ENCODE measurements at places on chromosomes 2 and 18.
A peak's percentile ranks its signal among the peaks of the same experiment; 100 is the strongest.

- DNase-seq: no peak
Measured at GRCh38 chr2:212692466-212692865, 153.9 kb upstream of the ERBB4 start.

GRCh38 chr2:10454505-10454904 lies 6.4 kb upstream of the ODC1 start:
- DNase-seq: no peak

DNA sequence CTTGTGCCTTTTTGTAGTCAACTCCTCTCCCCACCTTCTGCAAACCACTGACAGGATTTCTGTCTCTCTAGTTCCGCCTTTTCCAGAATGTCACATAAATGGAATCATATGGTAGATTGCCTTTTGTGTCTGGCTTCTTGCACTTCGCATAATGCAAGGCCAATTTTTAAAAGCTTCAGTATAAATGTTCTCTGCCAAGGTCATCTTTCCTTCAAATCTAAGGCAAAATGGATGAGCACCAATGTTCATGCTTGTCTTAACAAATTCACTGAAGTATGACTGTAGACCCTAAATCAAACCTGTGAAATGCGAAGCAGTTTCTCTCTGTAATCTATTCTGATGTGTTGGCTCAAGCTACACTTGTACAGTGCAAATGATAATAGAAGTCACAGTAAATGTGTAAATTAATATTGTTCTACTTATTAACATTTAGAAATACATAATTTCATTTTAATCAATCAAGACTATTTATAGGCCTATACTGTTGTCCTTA lies 92.8 kb upstream of the GLS start:
- no peak for DNase-seq

DNA sequence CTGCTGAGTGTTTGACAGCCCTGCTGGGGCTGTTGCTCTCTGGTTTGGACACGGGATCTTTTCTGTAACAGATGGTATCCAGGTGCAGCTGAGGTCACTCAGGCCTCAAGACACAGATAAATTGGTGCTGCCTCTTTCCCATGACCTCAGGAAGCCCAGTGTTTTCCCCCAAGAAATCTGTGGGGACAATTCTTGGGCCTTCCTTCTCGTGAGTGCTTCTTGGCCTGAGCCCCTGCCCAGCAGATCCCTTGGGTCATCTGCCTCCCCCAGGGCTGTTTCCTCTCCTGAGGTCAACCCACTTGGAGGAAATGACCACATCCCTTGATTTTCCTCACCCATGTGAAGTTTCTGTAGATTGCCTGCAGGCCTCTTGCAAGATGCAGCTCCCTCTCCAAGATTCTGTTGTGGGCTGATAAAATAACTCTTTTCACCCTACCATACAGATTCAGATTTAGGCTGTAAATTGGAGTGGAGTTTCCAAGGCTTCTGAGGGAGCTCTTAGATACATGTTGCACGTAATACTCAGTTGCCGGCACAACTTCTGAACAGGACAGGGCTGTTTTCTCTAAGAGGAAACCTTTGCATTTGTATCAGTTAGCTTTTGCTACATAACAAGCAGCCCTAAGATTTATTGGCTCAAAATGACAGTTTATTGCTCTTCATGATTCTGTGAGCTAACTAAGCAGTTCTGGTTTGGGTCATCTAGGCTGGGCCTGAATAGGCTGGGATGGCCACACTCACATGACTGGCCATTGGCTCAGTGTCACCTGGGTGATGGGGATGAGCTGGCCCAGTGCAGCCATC lies 13.1 kb downstream of the ZAP70 start:
- DNase-seq: no peak

- DNase-seq: no peak
Measured at GRCh38 chr2:178506949-178507348, 26.7 kb downstream of the PLEKHA3 start.

- DNase-seq: no peak
Measured at GRCh38 chr2:99461828-99462483, 27.9 kb downstream of the REV1 start.

DNA sequence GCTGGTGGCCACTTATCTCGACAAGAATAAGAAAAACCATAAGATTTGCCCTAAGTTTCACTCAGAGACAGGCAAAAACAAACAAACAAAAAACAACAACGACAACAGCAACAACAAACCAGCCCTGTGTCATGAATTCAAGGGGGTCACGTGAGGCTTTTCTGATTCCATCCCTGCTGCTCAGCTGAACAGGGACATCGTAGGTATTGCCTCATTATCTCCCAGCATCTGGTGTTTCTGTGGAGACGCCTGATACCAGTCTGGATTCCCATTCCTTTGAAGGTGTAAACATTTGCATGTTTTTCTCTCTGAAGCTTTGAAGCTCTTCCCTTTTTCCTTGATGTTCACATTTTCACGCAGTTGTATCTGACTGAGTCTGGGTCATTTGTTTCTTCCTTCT lies 117.4 kb downstream of the KCNF1 start:
- no peak for DNase-seq

GRCh38 chr2:191612496-191612895 lies 65.4 kb upstream of the NABP1 start:
- peak; percentile 73 for DNase-seq

GRCh38 chr2:123915380-123915779 lies 109.7 kb upstream of the CNTNAP5 start:
- no peak for DNase-seq

- DNase-seq: no peak
Measured at GRCh38 chr2:85748039-85748734, 5.6 kb upstream of the ATOH8 start.

GRCh38 chr2:156340804-156341451 lies 8.4 kb upstream of the NR4A2 start:
- DNase-seq: no peak

- no peak for DNase-seq
Measured at GRCh38 chr18:47345291-47345690, 93.8 kb upstream of the SKOR2 start.

GRCh38 chr2:101796825-101797600 lies 99.5 kb downstream of the MAP4K4 start:
- no peak for DNase-seq

DNA sequence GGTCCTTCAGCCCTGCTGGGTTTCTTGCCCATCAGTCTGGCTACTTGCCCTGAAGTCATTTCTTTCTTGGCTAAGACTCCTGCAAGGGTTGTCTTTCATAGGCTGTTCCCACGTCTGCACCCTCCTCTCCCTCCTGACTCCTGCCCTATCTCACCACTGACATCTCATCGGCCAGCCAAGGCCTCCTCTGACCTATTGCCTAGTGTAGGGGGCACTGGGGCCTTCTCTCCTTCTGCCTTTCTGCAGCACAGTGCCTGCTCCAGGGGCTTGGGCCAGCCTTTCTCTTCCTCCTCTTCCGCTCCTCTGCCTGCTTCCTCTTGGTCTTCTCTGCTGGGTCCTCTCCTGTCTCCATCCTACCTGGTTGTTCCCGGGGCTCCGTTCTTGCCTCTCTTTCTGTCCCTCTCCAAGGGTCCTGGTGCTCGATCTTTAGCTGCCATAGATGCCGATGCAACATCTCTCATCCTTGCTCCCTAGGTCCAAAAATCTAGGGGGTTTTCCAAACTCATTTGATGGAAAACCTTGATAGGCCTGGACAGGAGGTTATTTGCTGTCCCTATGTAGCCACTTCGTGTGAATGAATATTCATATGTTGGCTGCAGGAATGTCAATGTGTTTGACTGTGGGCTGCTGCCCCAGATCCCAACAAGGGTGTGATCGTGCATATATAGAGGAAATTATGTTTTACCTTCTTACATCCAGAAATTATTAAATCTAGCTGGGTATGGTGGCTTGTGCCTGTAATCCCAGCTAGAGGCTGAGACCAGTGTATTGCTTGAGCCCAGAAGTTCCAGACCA lies 9.7 kb upstream of the NT5DC4 start:
- no peak for DNase-seq

DNA sequence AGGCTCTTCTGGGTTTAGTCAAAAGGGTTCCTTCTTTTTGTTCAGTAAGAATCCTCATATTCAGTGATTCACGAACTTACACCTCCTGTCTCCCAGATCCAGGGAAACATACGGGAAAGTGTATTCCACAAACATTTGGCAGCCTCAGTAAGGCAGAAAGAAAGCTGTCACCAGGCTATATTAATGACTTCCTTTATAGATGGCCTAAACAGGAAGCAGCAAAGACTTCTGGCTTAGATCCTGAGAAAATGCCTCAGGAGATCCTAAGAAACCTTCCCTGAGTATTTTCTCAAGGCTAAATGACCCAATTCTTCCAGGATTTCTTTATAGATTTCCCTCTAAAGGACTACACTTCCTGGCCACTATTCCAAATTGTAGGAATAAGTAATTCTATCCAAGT lies 1995.5 kb upstream of the CELF4 start:
- peak; percentile 7 for DNase-seq

- DNase-seq: peak; percentile 89
Measured at GRCh38 chr18:63161761-63162195, 157.8 kb downstream of the BCL2 start.

GRCh38 chr18:41372046-41372665 lies 582.9 kb upstream of the PIK3C3 start:
- DNase-seq: no peak

DNA sequence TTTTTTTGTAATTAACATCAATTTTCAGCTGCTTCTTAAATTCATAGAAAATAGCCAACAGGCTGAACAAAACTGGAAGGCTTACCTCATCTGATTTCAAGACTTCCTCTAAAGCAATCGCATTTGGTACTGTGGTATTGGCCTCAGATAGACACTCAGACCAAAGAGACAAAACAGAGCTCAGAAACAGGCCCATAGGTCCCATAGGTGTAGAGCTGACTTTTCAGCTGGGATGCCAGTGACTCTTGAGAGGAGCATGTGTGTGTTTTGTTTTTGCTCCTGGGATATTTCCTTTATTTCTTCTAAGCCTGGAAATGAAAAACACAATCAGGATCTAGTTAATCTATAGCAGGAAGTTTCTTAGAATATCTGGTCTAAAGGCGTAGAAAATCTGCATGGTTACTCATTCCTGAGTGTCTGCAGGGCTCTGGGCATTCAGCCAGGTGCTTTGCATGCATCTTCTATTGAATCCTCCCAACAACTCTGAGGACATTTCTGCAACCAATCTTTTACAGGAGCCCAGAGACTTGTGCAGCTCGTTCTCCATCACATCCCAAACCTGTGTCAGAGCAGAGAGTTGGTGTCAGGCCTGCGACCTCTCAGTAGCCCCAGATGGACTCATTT lies 190.8 kb downstream of the RTP5 start:
- peak; percentile 62 for DNase-seq

DNA sequence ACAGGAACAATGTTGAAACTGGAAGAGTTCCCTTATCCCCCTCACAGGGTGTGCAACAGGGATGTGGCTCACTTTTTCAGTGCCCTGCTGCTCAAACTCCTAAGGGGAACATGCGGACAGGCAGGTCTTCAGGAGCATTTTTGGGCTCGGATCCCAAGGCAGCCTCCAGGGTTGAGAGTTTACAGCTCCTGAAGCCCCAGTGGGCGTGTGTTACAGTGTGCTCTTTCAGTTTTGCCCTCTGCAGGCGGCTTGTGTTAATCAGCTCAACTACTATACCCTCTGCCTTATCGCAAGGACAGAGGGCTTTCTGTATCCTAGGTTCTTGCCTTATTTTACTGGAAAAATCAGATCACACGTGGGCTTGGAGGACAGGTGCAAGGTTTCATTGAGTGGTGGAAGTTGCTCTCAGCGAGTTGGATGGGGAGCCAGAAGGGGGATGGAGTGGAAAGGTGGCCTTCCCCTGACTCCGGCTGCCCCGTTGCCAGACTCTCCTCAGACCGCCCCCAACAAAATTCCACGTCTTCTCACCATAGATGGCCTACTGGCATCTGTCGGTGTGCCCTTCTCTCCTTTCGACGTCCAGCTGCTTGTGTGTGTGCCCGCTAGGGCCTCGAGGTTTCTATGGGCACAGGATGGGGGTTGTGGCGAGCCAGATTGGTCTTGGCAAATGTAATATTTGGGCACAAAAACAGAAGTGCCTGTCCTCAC lies 541.9 kb downstream of the TMX3 start:
- DNase-seq: no peak

DNA sequence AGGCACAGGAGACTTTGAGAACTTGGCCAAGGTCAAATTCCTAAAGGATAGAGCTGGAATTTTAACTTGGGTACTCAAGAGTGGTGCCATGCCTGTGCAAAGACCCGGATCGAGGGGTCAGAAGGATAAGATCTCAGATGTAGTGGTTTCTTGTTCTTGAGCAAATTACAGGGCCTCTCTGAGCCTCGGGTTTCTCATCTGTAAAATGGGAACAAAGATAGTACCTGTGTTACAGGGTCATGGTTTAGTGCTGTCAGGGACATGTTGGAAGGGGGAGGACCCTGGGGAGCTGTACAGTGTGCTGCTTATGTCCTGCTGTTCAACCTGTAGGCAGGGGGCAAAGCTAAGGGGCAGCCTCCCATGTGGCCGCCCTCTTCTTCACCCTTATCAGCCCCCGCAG lies 173.5 kb upstream of the HAAO start:
- DNase-seq: no peak

GRCh38 chr2:238573065-238573778 lies 146.5 kb downstream of the ASB1 start:
- no peak for DNase-seq

- no peak for DNase-seq
Measured at GRCh38 chr2:101779656-101780055, 82.1 kb downstream of the MAP4K4 start.

DNA sequence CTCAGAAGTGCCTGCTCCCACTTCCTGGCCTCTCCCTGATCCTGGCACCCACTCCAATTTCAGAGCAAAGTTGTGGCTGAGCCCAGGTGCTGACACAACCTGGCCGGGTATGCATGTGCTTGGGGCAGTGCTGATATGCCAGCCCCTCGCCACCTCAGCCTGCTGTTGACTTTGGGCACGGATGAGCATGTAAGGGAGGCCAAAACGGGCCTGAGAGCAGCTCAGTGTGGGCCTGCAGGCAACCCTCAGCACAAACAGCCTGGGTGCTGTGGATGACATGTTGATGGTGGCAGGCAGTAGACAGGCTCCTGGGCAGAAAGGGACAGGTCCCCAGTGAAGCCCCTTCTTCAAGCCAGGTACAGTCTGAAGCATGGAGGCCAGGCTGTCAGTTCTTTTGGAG lies 553.6 kb upstream of the FSIP2 start:
- no peak for DNase-seq

DNA sequence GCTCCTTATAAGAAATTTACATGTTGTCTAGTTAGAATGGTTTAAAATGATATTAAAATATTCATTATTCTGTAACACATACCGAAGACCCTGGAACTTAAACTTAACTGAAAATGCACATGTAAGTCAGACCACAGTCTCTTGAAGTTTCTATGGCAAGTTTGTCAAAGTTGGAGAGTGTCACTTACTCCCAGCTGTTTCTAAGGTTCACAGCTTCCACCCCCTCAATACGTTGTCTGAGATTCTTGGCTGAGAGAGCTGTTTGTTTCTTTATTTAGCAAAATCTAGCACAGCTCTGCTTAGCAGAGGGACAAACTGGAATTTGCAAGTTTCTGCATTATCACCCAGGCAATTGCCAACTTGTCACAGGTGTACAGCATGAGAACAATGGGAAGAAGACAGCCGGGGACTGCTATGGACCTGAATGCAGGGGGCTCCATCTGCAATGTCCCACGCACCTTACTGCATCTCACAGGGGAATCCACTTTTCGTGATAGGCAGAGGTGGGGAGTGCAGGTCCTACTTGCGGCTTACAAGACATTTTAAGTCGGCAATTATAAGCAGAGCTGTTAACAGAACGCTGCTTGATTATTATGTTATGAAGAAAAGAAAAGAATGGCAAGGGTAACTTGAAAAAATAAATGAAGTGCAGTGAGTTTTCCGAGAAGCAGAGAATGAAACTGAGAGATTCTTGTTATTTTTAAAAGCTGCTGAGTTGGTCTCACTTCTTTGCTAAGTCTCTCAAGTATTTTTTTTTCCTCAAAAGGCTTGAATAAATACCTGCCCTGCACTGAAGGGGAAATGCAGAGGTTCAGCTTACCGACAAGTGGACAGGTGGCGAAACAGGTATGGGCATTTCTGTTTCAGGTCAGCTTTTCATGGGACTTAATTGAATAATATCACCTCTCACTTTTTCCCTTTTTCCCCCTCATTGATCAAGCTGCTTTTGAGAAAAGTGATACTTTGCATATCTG lies 1072.1 kb upstream of the FANCL start:
- DNase-seq: no peak

All from GM03348 (cell line).